ENCODE measurements at places on chromosomes 2 and 18. TPM values are rescaled to one million over a fixed set of nuclear protein-coding genes. Genes with fewer than 3 reads are reported as not detected.

The MC4R gene
- not detected for total RNA-seq

The ERFE gene
- 1.3 TPM for total RNA-seq

The FSHR gene
- total RNA-seq: not detected

- no peak for DNase-seq
These were observed 851.6 kb upstream of the SALL3 start for GRCh38 chr18:78128004-78128403.

DNA sequence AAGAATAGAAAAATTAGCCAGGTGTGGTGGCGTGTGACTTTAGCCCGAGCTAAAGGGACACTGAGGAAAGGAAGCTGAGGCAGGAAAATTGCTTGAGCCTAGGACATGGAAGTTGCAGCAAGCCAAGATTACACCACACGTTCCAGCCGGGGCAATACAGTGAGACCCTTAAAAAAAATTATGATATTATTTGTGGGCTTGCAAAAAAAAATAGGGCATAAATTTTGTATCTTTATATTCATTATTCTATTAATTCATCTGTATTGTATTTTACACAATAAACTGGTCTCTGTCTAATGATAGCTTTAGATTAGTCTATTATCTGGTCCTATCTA lies 18.1 kb downstream of the ORC2 start:
- DNase-seq: no peak

DNA sequence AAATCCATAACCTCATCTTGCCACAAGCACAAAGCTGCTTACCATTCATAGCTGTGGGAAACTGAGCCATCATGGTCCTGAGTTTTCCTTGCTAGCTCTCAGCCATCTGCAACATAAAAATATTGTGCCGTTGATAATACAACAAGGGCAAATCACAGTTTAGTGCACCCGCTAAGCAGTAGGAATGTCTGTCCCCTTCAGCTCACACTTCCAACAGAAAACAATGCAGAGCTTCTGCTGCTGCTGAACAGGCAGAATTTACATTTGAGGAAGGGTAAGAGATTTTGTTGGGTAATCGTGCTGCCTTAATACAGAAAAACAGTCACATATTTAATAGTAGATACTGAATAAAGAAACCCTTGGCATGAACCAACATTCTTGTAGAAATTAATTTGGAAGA lies 32.3 kb downstream of the ITSN2 start:
- no peak for DNase-seq

GRCh38 chr2:78417355-78417754 lies 608.1 kb upstream of the REG3G start:
- DNase-seq: no peak

DNA sequence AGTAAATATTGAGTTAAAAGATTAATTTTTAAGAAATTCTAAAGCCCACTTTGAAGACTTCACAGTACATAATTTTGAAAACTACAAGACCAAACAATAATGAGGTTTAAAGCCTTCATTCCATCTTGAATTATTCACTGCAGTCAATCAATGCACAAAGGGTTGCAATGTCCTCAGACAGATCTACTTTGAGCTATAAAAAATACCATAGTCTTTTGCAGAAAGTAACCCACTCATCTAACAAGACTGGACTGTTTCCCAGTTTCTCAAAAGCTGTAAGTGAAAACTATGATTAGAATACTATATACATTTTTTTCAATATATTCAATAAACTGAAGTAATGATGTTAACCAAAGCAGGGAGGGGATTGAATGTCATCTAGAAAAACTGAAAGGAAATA lies 10.2 kb upstream of the RBM43 start:
- no peak for DNase-seq

DNA sequence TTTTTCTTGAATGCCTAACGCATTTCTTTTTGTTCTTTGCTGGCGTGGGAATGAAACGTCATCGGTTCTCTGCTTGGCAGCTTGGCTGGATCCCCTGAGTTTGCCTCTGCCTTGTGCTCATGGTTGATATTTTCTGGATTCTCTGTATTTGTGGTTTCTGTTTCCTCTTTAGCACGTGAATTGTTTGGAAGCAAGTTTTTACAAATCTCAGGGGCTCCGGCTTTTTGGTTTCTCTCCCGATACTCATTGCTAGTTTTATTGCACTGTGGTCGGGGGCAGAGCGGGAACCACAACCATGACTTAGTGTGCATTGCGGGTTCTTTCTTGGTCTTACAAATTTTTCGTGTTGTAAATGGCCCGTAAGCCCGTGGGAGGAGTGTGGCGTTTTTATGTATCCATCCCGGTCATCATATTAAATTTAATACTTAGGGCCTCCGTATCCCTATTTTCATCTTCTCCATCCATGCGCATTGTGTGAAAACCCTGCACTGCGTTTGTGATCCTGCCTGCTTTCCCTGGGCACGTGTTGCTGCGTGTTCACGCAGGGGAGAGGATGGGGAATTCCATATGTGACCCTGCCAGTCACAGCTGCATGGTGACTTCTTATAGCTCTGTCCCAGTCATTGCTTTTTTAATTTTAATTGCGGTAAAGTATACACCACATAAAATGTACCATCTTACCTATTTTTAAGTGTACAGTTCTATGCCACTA lies 9.4 kb downstream of the RAMP1 start:
- DNase-seq: no peak
